Stimulated activated memory B cell treated with anti-CD40 and anti-IgM and Interleukin-4, amounts not matched to agents 10 μg/mL and 1 μg/mL and 100 μg/mL, for 72 hours (primary cell): ENCODE measurements at places on chromosomes 5 and 9.

DNA sequence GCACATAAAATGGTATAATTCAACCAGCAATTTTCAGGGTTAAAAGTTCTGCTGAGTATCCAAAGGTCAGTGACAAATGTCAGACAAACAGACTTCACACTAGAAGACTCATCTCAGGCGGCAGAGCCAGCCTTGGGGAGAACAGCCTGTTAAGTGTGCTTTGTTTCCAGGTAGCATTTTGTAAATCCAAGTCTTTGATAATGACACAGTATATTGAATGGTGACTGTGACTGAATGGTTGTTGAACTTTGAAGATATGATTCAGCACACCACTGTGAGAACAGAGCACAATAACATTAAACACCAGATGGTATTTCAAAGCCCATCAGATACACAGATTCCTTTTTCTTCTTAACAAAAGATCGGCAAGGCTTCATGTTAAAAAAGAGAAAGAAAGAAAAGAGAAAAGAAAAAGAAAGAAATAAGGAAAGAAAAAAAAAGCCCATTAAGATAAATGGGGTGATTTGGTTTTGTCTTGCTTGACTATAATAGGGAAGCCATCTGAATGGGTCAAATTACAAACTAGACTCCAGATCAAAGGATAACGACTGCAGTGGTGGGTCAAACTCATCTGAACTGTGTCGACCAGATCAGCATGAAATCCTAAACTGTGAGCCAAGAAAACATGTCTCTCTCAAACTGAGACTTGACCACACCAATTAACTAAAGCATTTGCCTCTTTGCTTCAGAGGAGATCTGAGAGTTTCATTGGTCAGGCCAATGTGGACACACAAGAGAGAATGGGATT, 313.0 kb upstream of the ZNF608 start:
- H3K4me1 ChIP-seq, result peaks cover 8% of the 10 kb centered on the region
- no peaks in the 10 kb centered on the region for H3K36me3 ChIP-seq
- ATAC-seq, result no peak
- H3K27me3 ChIP-seq, result no peaks in the 10 kb centered on the region
- no peak overlapping the region for H3K27ac ChIP-seq

DNA sequence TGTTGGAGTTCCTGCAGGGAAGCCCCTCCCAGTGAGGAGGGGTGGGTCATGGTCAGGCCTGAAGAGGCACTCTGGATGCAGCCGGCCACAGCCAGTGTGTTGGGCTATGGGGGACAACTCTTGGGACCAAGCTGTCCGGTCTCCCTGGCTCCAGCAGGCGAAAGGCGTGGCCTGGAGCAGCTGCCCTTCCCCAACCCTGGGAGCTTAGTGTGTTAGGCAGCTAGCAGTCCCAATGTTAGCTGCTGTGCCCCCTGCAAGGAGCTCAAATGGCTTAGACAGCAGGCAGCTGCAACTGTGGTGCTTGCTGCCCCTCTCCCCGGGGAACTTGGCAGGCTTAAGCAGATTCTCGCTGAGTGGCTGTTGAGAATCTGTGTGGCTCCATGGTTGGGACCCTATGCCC, 67.5 kb upstream of the ACTBL2 start:
- no peak overlapping the region for H3K4me3 ChIP-seq
- peaks cover 19% of the 10 kb centered on the region for H3K27me3 ChIP-seq
- no peak for ATAC-seq
- no peaks in the 10 kb centered on the region for H3K36me3 ChIP-seq

- no peaks in the 10 kb centered on the region for H3K27me3 ChIP-seq
- no peak for ATAC-seq
- no peak overlapping the region for H3K27ac ChIP-seq
- H3K4me1 ChIP-seq, result no peaks in the 10 kb centered on the region
Measured at GRCh38 chr5:84673785-84674184, 289.1 kb upstream of the EDIL3 start.

GRCh38 chr9:86202338-86202882, 57.0 kb downstream of the C9orf153 start:
- peaks cover 27% of the 10 kb centered on the region for H3K27me3 ChIP-seq
- no peak overlapping the region for H3K4me3 ChIP-seq
- no peaks in the 10 kb centered on the region for H3K4me1 ChIP-seq
- no peaks in the 10 kb centered on the region for H3K36me3 ChIP-seq
- no peak overlapping the region for H3K27ac ChIP-seq
- ATAC-seq, result peak; percentile 57

GRCh38 chr9:3179711-3180110, 335.8 kb upstream of the PUM3 start:
- H3K4me1 ChIP-seq, result no peaks in the 10 kb centered on the region
- no peaks in the 10 kb centered on the region for H3K36me3 ChIP-seq
- H3K27ac ChIP-seq, result no peak overlapping the region
- no peak overlapping the region for H3K4me3 ChIP-seq
- H3K27me3 ChIP-seq, result peaks cover 38% of the 10 kb centered on the region

- H3K27ac ChIP-seq, result no peak overlapping the region
- H3K4me3 ChIP-seq, result no peak overlapping the region
- no peak for ATAC-seq
- no peaks in the 10 kb centered on the region for H3K4me1 ChIP-seq
- H3K27me3 ChIP-seq, result no peaks in the 10 kb centered on the region
Measured at GRCh38 chr5:12013351-12013750, 109.1 kb upstream of the CTNND2 start.

DNA sequence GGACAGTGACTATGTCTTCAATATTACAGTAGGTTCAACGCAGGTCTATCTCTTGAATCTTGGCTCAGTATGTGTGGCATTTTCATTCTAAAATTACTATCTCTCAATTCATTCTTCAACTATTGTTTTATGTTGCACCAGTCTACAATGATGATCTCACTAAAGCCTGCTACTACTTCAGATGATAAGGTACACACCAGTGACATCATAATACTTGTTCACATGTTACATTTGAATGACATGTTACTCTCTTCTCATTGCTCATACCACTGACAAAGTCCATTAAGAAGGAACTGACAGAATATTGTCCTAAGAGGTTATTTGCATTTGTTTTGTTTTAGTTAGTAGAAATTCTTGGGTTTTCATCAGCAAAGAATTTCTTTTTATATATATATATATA, 165.2 kb upstream of the ST8SIA4 start:
- no peak for ATAC-seq
- H3K4me1 ChIP-seq, result no peaks in the 10 kb centered on the region
- no peaks in the 10 kb centered on the region for H3K36me3 ChIP-seq
- H3K4me3 ChIP-seq, result no peak overlapping the region
- no peak overlapping the region for H3K27ac ChIP-seq
- H3K27me3 ChIP-seq, result peaks cover 9% of the 10 kb centered on the region

GRCh38 chr5:93404246-93404645, 176.8 kb downstream of the NR2F1-AS1 start:
- H3K4me3 ChIP-seq, result no peak overlapping the region
- ATAC-seq, result no peak
- H3K27ac ChIP-seq, result no peak overlapping the region
- peaks cover 8% of the 10 kb centered on the region for H3K27me3 ChIP-seq
- H3K4me1 ChIP-seq, result no peaks in the 10 kb centered on the region
- H3K36me3 ChIP-seq, result no peaks in the 10 kb centered on the region

GRCh38 chr5:135012951-135013391, 21.1 kb downstream of the PITX1 start:
- H3K4me3 ChIP-seq, result no peak overlapping the region
- ATAC-seq, result no peak
- H3K27ac ChIP-seq, result no peak overlapping the region

- H3K4me1 ChIP-seq, result no peaks in the 10 kb centered on the region
- no peaks in the 10 kb centered on the region for H3K27me3 ChIP-seq
- H3K36me3 ChIP-seq, result no peaks in the 10 kb centered on the region
- no peak overlapping the region for H3K4me3 ChIP-seq
- no peak for ATAC-seq
Measured at GRCh38 chr5:163094492-163095180, 342.8 kb upstream of the CCNG1 start.

- H3K4me3 ChIP-seq, result no peak overlapping the region
- H3K4me1 ChIP-seq, result no peaks in the 10 kb centered on the region
- no peaks in the 10 kb centered on the region for H3K36me3 ChIP-seq
- no peak for ATAC-seq
Measured at GRCh38 chr5:100761192-100761591, 141.9 kb downstream of the ST8SIA4 start.

- peaks cover 6% of the 10 kb centered on the region for H3K4me1 ChIP-seq
- peak; percentile 86 for ATAC-seq
- H3K27me3 ChIP-seq, result peaks cover 37% of the 10 kb centered on the region
- no peak overlapping the region for H3K4me3 ChIP-seq
- no peak overlapping the region for H3K27ac ChIP-seq
- no peaks in the 10 kb centered on the region for H3K36me3 ChIP-seq
Measured at GRCh38 chr9:2857564-2858198, 13.8 kb upstream of the PUM3 start.

DNA sequence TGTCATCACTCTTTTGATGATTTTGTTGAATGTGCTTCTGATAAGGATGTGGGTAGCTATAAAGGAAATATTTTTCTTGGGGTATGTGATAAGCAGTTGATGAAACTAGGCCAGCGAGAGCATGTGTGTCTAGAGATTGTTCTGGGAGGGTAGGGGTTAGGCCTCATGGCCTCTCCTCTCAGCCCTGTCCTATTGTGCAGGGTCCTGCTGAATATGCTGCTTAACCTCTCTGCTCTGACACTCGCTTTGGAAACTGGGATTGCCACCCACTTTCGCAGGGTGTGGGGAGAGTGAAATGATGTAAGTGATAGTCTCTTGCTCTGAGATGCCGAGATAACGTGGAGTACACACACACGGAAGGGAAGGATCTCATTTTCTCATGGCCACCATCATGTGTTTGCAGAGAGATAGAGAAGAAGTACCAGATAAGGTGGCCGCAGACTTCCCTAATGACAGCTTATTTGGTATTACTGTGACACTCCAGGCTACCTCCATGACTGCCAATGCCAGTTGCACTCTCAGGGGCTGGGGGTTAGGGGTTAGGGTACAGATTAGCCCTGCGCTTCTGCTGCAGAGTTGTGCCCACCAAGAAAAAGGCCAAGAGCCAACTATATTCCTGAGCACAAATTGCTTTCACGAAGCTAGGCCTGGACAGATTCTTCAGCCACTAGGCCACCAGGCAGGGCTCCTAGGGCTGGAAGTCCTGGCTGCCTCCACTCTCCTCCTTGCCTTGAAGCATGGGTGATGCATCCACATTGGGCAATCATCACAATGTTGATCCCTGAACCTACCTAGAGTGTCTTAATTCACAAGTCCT, 25.2 kb upstream of the TNFAIP8 start:
- H3K36me3 ChIP-seq, result peaks cover 15% of the 10 kb centered on the region
- H3K4me3 ChIP-seq, result no peak overlapping the region
- no peaks in the 10 kb centered on the region for H3K27me3 ChIP-seq
- H3K4me1 ChIP-seq, result peaks cover 92% of the 10 kb centered on the region

- ATAC-seq, result no peak
- H3K4me3 ChIP-seq, result no peak overlapping the region
- no peaks in the 10 kb centered on the region for H3K27me3 ChIP-seq
- H3K36me3 ChIP-seq, result no peaks in the 10 kb centered on the region
- H3K4me1 ChIP-seq, result no peaks in the 10 kb centered on the region
Measured at GRCh38 chr5:120016717-120017382, 387.5 kb downstream of the FAM170A start.

DNA sequence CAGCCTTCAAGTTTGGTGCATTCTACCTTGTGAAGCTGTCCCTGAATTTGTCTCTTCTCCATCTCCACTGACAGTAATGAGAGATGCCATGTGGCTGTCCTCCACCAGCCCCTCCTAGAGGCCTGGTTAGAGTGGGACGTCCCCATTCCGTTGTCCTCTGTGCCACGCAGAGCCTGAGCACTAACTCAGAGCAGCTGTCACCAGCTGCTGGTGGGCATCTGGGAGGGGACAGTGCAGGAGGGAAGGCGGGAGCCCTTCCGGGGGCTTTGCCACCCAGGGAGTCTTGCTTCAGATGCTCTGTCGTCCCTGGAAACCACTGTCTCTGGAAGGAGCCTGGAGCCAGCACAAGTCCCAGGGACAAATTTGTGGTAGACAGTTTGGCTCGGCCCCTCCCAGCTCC, 78.6 kb downstream of the PDZD2 start:
- no peaks in the 10 kb centered on the region for H3K27me3 ChIP-seq
- no peak for ATAC-seq
- H3K4me3 ChIP-seq, result no peak overlapping the region

- peak; percentile 82 for ATAC-seq
- H3K27ac ChIP-seq, result peak overlapping the region; percentile 61
- peaks cover 20% of the 10 kb centered on the region for H3K36me3 ChIP-seq
- H3K4me3 ChIP-seq, result peak overlapping the region; percentile 26
- no peaks in the 10 kb centered on the region for H3K27me3 ChIP-seq
Measured at GRCh38 chr5:78905084-78905938, 79.8 kb downstream of the ARSB start.

DNA sequence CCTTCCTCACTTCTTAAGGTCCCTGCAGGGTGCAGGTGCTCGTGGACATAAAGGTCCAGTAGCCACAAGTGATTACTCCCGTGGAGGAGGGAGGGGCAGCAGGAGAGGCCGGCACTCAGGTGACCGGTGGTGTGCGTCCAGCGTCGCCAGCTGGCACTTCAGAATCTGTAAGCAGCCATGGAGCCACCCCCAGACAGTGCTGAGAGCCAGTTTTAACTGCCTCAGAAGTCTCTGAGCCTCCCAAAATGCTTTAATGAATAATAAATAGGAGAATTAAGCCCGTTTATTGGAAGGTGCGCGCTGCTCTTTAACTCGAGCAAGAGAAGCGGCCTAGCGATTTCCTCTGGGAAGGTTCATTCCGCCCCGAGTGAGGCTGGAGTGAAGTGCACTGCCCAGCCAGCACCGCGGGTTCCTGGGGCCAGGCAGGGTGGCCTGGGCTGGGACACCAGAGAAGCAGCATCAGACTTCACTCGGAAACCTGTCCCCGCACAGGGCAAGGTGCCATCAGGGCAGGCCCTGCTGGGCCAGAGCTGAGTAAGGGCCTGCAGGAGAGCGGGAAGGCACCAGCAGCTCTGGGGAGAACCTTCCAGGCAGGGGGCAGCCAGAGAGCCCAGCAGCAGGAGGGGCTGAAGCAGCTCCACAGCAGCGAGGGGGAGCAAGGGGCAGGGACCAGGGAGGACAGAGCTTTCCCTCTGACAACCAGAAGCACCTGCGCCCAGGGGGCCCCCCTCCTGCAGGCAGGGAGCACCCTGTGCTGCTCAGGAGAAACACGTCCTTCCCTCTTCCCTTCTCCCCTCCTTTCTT, 61.2 kb downstream of the VAV2 start:
- no peak for ATAC-seq
- peaks cover 50% of the 10 kb centered on the region for H3K36me3 ChIP-seq
- H3K4me1 ChIP-seq, result peaks cover 74% of the 10 kb centered on the region
- peak overlapping the region; percentile 12 for H3K4me3 ChIP-seq
- H3K27ac ChIP-seq, result peak overlapping the region; percentile 79

- H3K27me3 ChIP-seq, result no peaks in the 10 kb centered on the region
- H3K27ac ChIP-seq, result no peak overlapping the region
- no peaks in the 10 kb centered on the region for H3K36me3 ChIP-seq
- no peaks in the 10 kb centered on the region for H3K4me1 ChIP-seq
- ATAC-seq, result no peak
- H3K4me3 ChIP-seq, result no peak overlapping the region
Measured at GRCh38 chr5:29983528-29984155, 1209.8 kb upstream of the CDH6 start.

DNA sequence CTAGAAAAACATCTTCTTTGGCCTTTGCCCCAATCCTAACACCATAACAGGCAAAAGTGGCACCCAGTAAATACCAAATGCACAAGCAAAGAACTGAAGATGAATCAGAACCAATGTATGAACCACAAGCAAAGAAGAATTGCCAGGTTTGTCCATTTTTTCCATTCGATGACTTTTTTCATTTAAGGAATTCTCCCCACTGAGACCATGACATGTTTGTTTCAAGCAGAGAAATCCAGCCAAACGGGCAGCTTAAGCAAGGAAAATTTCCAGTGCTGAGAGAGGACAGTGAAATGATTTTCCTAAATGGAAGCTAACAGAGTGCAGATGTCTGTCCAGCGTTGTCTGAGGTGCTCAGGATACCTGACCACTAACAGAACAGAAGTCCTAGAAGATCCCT, 203.7 kb downstream of the ADAMTS12 start:
- H3K27me3 ChIP-seq, result no peaks in the 10 kb centered on the region
- H3K27ac ChIP-seq, result no peak overlapping the region
- no peak for ATAC-seq
- H3K4me3 ChIP-seq, result no peak overlapping the region
- H3K4me1 ChIP-seq, result peaks cover 9% of the 10 kb centered on the region
